SJCRH30 (cell line): ENCODE measurements at places on chromosomes 12 and 14. TPM values are rescaled to one million over a fixed set of nuclear protein-coding genes. Genes with fewer than 3 reads are reported as not detected.

PHETA1 gene
- 4.0 and 4.2 TPM in 2 replicates for total RNA-seq

GRCh38 chr14:38089123-38089522 lies 118.6 kb upstream of the SSTR1 start:
- no peaks in the 10 kb centered on the region for H3K4me1 ChIP-seq
- H3K27ac ChIP-seq, result no peak overlapping the region
- no peaks in the 10 kb centered on the region for H3K36me3 ChIP-seq

DNA sequence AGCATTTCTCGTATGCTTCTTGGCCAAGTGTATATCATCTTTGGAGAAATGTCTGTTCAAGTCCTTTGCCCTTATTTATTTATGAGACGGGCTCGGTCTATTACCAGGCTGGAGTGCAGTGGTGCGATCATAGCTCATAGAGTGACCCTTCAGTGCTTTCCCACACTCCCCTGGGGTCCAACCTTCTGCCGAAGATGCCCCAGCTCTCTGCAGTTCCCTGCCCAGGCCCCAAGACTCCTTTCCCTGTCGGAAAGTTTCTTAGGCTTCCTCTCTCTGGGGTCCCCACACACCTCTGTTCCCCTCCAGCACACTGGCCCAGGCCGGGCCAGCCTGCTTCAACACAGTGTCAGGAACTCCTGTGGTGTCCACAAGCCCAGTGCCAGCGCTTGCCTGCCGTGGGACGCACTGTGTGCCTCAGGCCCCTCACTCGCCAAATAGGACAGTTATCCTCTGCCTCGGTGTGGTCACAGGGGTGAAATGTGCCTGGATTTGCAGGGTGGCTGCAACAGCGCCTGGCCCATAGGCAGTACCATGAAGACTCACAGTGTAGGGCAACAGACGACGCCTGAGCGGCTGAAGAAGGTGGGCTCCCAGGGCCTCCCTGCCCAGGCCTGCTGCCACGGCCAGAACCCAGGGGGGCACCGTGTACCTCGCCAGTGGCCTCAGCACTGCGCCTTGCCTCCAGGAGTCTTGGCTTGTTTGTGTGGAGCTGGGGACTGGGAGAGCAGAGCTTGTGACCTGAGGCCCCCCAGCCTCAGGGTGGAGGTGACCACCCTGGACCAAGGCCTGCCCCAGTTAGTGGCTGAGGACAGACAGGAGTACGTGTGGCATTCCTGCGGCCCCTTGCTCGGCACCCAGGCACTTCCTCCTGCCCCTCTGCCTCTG lies 4.9 kb upstream of the ASPG start:
- 0 out of 2 replicates have a peak, but pooled peaks cover 4% of the 10 kb centered on the region for H3K27me3 ChIP-seq
- H3K4me3 ChIP-seq, result no peak overlapping the region
- DNase-seq, result no peak
- H3K4me1 ChIP-seq, result peaks cover 2% of the 10 kb centered on the region; the same call in 1 of the 2 replicates

DNA sequence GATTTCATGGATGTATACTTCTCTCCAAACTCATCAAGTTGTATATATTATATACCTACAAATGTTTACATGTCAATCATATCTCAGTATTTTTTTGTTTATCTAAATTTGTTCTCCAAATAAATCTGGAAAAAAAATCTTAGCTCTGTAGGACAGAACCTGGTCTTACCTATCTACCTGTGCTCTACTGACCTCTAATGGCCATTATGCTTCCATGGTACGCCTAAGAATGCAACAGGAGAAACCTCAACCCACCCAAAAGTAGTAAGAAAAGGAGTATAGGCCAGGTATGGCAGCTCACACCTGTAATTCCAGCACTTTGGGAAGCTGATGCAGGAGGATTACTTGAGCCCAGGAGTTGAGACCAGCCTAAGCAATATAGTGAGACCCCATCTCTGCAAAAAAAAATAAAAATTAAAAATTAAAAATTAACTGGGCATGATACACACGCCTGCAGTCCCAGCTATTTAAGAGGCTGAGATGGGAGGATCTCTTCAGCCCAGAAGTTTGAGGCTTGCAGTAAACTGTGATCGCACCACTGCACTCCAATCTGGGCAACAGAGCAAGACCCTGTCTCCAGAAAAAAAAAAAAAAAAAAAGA lies 8.7 kb downstream of the OR11H4 start:
- DNase-seq, result no peak
- no peak overlapping the region for H3K27ac ChIP-seq
- H3K36me3 ChIP-seq, result no peaks in the 10 kb centered on the region
- H3K4me1 ChIP-seq, result no peaks in the 10 kb centered on the region

- no peak overlapping the region for H3K4me3 ChIP-seq
- DNase-seq, result no peak
- no peaks in the 10 kb centered on the region for H3K4me1 ChIP-seq
- no peaks in the 10 kb centered on the region for H3K27me3 ChIP-seq
- H3K36me3 ChIP-seq, result no peaks in the 10 kb centered on the region
Measured at GRCh38 chr12:10672231-10672868, 1.5 kb downstream of the STYK1 start.

GRCh38 chr12:104641862-104642261 lies 185.1 kb downstream of the CHST11 start:
- no peak overlapping the region for H3K4me3 ChIP-seq
- H3K36me3 ChIP-seq, result no peaks in the 10 kb centered on the region
- no peak for DNase-seq
- H3K27me3 ChIP-seq, result no peaks in the 10 kb centered on the region

DNA sequence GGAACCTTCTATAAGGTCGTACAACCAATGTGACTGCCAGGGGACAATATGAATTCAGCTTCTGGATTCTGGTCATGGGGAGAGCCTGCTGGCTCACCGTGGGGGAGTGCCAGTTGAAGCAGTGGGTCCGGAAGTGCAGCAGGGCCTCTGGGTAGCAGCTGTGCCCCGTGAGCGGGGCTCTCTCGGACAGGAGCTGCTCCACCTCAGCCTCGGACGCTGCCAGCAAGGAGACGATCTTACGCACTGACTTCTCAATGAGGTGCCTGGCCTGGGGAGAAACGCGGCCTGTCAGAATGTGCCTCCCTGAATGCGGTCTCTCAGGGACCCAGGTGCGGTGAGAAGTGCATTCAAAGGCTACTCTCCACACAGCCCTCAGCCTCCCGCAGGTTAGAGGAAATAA lies 42.0 kb downstream of the LGMN start:
- no peaks in the 10 kb centered on the region for H3K36me3 ChIP-seq
- DNase-seq, result no peak
- H3K4me3 ChIP-seq, result no peak overlapping the region
- H3K4me1 ChIP-seq, result peaks cover 5% of the 10 kb centered on the region; the same call in 1 of the 2 replicates
- H3K27ac ChIP-seq, result no peak overlapping the region

GRCh38 chr12:106042037-106042436 lies 96.7 kb downstream of the NUAK1 start:
- no peak overlapping the region for H3K27ac ChIP-seq
- H3K27me3 ChIP-seq, result no peaks in the 10 kb centered on the region
- H3K4me3 ChIP-seq, result no peak overlapping the region
- DNase-seq, result no peak
- H3K4me1 ChIP-seq, result peaks cover 18% of the 10 kb centered on the region

DNA sequence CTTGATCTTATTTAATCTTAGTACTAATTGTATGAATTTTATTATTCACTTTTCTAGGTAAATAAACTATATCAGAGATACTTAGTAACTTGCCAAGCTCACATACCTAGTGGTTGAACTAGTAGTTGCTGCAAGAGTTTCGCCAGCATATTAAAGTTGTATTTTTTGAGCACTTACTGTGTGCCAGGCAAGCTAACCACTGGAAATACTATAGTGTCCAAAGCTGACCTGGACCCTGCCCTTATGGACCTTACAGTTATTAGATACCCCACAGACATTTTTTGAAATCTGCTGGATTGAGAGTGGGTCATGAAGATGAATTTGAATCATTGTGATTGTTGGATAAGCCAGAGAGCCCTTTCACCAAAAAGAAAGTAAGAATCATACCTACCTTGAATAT lies 125.0 kb downstream of the RAD51B start:
- H3K4me1 ChIP-seq, result peaks cover 42% of the 10 kb centered on the region
- DNase-seq, result no peak
- no peaks in the 10 kb centered on the region for H3K36me3 ChIP-seq
- no peak overlapping the region for H3K4me3 ChIP-seq
- peak overlapping the region; percentile 63 for H3K27ac ChIP-seq
- H3K27me3 ChIP-seq, result no peaks in the 10 kb centered on the region

- H3K36me3 ChIP-seq, result 0 out of 2 replicates have a peak, but pooled peaks cover 2% of the 10 kb centered on the region
- H3K27me3 ChIP-seq, result no peaks in the 10 kb centered on the region
- H3K4me1 ChIP-seq, result peaks cover 36% of the 10 kb centered on the region
- peak overlapping the region; percentile 74 for H3K4me3 ChIP-seq
- DNase-seq, result no peak
Measured at GRCh38 chr12:121801595-121802484, 2.0 kb upstream of the SETD1B start.

DNA sequence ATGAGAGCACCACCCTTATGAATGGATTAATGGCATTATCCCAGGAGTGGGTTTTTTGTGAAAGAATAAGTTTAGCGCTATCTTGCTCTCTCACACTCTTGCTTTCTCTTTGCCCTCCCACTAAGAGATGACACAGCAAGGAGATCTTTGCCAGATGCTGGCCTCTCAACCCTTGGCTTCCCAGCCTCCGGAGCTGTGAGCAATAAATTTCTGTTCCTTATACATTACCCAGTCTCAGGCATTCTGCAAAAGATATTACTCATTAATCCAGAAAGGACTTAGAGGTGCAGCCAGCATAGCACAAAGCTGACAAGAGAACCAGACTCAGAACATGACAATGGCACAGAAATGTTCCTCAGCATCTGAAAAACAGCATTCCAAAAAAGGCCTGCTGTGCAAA lies 190.6 kb downstream of the ITPR2 start:
- H3K27me3 ChIP-seq, result no peaks in the 10 kb centered on the region
- no peak overlapping the region for H3K27ac ChIP-seq
- H3K4me1 ChIP-seq, result no peaks in the 10 kb centered on the region
- no peak for DNase-seq
- no peaks in the 10 kb centered on the region for H3K36me3 ChIP-seq

DNA sequence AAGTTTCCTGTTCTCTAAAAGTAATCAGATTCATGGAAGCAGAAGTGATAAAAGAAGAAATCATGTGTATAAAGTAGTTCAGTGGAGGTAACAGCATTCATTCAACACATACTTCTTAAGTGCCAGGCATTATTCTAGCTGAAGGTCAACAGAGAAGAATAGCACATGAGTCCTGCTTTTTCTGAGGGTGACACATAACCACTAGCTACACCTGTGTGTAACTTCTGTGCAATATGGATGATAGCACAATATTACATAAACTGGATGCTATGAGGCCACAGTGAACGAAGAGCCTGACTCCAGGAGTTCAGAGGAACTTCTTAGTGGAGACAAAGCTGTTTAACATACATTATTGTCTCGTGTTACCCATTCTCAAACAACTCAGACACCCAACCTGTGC lies 114.3 kb upstream of the PCED1B start:
- H3K36me3 ChIP-seq, result no peaks in the 10 kb centered on the region
- peak overlapping the region; percentile 66 for H3K27ac ChIP-seq
- peaks cover 21% of the 10 kb centered on the region for H3K4me1 ChIP-seq
- no peak overlapping the region for H3K4me3 ChIP-seq
- H3K27me3 ChIP-seq, result no peaks in the 10 kb centered on the region

- H3K36me3 ChIP-seq, result no peaks in the 10 kb centered on the region
- no peak for DNase-seq
- no peaks in the 10 kb centered on the region for H3K4me1 ChIP-seq
- H3K4me3 ChIP-seq, result no peak overlapping the region
- H3K27ac ChIP-seq, result no peak overlapping the region
- H3K27me3 ChIP-seq, result no peaks in the 10 kb centered on the region
Measured at GRCh38 chr12:32069731-32070130, 36.9 kb upstream of the BICD1 start.

DNA sequence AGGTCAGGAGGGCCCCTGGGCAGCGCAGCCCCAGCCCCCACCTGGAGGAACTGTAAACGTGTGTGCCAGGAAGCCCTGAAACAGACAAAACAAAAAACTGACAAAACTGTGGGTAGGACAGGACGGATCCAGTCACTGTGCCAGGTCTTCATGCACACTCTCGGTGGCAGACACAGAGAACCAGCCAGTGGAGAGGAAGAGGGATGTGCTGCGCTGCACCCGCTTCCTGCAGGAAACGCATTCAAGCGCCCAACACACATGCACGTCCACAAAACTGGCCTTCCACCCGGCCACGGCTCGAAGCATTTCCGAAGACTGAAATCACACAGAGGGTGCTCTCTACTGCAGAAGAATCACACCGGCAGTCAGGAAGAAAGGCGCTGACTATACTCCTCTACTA lies 16.9 kb downstream of the BRF1 start:
- H3K4me1 ChIP-seq, result no peaks in the 10 kb centered on the region
- DNase-seq, result no peak
- no peak overlapping the region for H3K27ac ChIP-seq
- H3K4me3 ChIP-seq, result no peak overlapping the region
- H3K36me3 ChIP-seq, result 0 out of 2 replicates have a peak, but pooled peaks cover 4% of the 10 kb centered on the region
- no peaks in the 10 kb centered on the region for H3K27me3 ChIP-seq

DNA sequence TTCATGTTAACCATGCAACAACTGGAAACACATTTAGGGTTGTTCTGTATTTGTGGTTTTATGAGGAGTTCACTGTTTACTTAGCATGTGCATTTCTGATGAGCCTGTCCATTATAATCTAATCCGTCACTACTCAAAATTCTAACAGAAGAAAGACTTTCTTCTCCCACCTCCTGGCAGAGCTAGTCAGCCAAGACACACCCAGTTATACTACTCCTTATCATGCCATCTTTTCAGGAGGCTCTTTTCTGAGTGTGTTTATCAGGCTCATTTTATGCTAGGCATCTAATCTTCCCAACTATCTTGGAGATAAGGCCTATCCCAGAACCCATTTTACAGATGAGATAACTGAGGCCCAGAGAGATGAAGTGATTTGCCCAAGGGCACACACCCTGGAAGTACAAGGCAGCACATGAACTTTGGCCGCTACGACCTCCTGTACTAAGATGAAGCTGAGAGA lies 10.4 kb upstream of the MED13L start:
- no peaks in the 10 kb centered on the region for H3K4me1 ChIP-seq
- H3K4me3 ChIP-seq, result no peak overlapping the region
- no peak for DNase-seq
- no peaks in the 10 kb centered on the region for H3K36me3 ChIP-seq
- no peak overlapping the region for H3K27ac ChIP-seq

GRCh38 chr12:52713960-52714886 lies 10.9 kb upstream of the KRT77 start:
- no peaks in the 10 kb centered on the region for H3K4me1 ChIP-seq
- no peak overlapping the region for H3K4me3 ChIP-seq
- H3K36me3 ChIP-seq, result no peaks in the 10 kb centered on the region
- no peak overlapping the region for H3K27ac ChIP-seq
- H3K27me3 ChIP-seq, result no peaks in the 10 kb centered on the region

DNA sequence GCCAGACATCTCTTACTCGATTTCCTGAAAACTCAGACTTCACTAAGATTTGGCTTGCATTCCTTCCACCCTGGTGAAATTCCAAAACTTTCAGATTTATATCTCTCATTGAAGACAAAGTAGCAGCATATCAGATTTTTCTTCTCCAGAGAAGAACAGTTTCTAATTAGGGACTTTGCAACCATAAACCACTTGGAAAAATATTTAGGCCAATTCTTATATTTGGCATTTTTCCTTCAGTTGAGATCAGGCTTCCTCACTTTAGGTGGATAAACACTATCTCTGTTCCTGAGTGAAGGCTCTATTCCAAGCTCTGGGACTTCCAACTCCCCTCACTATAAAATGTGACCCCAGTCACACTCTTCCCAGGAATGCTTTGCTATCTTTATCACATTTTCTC lies 1434.3 kb upstream of the FLRT2 start:
- H3K27me3 ChIP-seq, result no peaks in the 10 kb centered on the region
- no peak overlapping the region for H3K4me3 ChIP-seq
- H3K27ac ChIP-seq, result no peak overlapping the region
- H3K4me1 ChIP-seq, result no peaks in the 10 kb centered on the region

- DNase-seq, result no peak
- H3K4me3 ChIP-seq, result no peak overlapping the region
- H3K4me1 ChIP-seq, result no peaks in the 10 kb centered on the region
- H3K36me3 ChIP-seq, result no peaks in the 10 kb centered on the region
- no peaks in the 10 kb centered on the region for H3K27me3 ChIP-seq
- no peak overlapping the region for H3K27ac ChIP-seq
Measured at GRCh38 chr14:92464156-92464555, 49.4 kb upstream of the RIN3 start.
